ENCODE measurements at places on chromosomes 5 and 9.

- no peak for DNase-seq
Observed at GRCh38 chr9:108235609-108236008, 620.2 kb downstream of the ACTL7B start.

DNA sequence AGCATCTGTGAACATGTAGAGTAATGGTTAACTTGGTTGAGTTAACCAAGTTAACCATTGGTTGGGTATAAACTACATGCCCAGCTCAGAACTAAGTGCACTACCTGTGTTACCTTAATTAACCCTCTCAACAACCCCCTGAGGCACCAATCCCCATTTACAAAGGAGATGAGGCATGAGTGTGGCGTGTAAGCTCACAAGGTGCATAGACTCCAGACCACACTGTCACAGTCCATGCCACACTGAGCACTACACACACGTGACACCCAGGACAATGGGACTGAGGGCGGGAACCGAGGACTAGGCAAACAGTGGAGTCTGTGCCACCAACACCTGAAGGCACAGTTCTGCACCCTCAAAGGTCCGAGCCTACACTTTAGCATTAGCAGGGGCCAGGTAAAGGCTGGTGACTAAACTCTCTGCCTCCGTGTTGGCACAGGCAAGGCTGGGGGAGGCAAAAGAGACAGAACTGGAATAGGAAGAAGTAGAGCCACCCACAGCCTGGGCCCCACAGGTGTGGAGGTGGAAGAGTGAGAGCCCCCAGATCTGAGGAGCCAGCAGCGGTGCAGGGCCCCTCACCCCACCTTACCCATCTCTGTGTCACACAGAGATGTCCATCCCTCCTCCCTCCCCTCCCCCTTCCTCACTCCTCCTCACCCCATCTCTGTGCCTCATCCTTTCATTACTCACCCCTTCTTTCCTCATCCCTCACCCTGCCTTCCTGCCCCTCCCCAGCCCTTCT lies 2.2 kb upstream of the DNAJB5 start:
- no peak for DNase-seq

- DNase-seq = no peak
Observed at GRCh38 chr9:98781588-98782383, 14.6 kb downstream of the ANKS6 start.

- DNase-seq = no peak
Observed at GRCh38 chr9:110015759-110016158, 192.2 kb downstream of the C9orf152 start.

DNA sequence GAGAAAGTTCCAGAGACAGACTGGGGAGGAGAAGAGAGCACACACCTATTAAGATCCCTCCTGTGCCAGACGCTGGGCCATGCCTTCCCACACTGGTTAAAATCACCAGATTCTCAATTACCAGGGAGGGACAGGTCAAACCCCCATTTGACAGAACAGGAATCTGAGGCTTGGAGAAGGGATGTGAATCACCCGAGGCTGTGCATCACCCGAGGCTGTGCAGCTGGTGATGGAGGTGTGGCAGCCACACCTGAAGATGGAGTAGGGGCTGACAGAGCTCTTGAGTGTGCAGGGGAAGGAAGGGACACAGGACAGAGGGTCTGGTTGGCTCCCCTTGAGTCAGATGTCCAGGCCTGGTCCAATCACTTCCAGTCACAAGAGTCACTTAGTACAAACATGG lies 70.6 kb downstream of the LMX1B start:
- no peak for DNase-seq

GRCh38 chr5:150066901-150067396 lies 19.4 kb downstream of the CSF1R start:
- DNase-seq = no peak

DNA sequence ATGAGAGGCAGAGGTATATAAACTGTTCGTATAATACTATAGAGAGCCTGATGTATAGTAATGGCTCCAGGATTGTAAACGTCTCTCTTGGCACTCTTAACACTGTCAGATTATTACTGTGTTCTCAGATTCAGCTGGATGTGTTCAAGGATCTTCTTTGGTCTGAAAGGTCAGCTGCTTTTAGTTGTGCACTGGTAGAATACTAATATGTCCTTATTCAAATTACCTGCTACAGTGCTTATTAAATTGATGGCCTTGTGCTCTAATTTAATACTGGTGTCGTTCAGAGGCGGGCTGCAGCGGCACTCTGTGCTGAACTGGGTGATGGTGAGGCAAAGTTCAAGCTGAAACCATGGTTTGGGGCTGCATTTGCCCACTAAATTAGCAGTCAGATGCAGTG lies 216.7 kb upstream of the ARRDC3 start:
- no peak for DNase-seq

DNA sequence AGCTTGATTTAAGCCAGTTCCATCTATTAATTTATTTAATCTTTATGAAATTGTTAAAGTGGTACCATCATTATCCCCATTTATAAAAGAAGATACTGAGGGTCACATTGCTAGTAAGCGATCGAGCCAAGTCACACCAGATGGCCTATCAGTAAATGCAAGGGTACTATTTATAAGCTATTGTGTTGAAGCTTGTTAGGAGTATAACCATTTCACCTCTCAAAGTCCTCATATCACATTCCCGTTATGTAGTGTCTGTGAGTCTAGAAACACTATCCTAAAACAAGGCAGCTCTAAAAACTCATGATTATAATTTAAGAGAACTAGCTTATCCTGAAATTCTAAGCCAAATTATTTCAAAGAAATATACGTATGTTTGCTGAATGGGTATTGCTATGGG lies 1161.8 kb downstream of the EFNA5 start:
- DNase-seq = no peak

Measured in OCI-LY7 (cell line).